NCI-H2081 treated with DMSO at 0.1 percent for 48 hours (cell line): ENCODE measurements at places on chromosomes 3 and 15.

DNA sequence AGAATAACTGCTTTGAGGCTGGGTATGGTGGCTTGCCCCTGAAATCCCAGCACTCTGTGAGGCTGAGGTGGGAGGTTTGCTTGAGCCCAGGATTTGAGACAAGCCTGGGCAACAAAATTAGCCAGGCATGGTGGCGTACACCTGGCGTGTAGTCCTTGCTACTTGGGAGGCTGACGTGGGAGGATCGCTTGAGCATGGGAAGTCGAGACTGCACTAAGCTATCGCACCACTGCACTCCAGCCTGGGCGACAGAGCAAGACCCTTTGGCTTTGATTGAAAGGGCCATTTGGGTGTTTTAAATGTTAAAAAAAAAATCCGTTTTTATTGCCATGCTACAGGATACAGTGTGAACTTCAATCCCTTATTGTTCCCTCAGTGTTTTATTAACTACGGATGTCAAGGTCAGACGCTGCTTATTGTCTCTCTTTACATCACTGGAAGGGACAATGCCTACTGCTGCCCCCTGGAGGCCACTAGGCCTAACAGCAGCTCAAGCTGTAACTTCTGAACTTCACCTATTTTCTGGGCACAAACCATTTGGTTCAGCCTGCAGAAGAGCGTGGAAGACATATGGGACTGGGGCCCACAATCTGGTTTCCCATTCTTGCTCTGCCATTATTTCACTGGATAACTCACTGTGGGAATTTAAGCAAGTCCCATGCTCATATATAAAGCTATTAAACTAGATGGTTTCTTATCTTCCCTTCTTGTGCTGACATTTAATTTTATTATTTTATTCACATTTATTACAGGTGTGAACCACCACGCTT is 15.3 kb upstream of the IREB2 start:
- peak; percentile 16 for DNase-seq

GRCh38 chr3:107543666-107544065 is 20.9 kb downstream of the BBX start:
- no peak for DNase-seq

DNA sequence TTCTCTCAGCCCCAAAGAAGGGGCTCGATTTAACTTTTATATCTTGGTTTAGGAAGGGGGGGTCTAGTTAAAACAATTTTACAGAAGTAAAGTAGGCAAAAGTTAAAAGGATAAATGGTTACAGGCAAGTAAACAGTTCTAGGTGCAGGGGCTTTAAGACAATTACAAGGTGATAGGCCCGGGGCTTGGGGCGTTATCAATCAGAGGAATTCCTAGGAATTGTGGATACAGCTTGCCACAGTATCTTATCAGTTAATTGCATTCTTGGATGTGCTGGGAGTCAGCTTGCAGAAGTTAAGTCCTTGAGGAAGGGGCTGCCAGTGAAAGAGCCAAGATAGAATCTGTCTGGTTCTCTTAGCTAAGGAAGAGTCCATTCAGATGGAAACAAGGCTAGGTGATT is 52.7 kb downstream of the NSMCE3 start:
- no peak for DNase-seq

- DNase-seq, result no peak
These were observed 38.8 kb downstream of the CRTAP start for GRCh38 chr3:33152363-33153360.

DNA sequence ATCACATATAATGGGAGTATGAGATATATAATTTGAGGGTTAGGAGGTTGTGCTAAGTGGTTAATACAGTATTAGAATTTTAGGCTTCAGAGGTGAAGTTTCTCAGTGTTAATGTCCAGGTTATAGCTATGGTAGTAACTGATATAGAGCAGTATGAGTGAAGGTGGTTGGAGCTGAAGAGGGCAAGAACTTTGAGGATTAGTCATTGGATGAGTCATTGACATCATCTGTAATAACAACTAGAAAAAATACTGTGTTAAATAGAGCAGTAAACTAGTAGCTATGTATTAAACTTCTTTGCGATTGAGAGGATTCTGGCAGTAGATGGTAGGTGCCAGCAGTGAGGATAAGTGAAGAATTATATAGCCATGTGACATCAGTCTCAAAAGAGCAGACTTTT is 47.5 kb upstream of the EIF3J start:
- DNase-seq, result no peak

- DNase-seq, result no peak
These were observed 931.7 kb downstream of the MCTP2 start for GRCh38 chr15:95162967-95163531.

GRCh38 chr3:139222100-139222657 is 121.6 kb upstream of the MRPS22 start:
- no peak for DNase-seq

- no peak for DNase-seq
These were observed 173.1 kb downstream of the FHIT start for GRCh38 chr3:61078048-61078752.

GRCh38 chr3:39122813-39123212 is 15.3 kb downstream of the TTC21A start:
- DNase-seq, result no peak

- DNase-seq, result no peak
These were observed 1036.6 kb downstream of the NTRK3 start for GRCh38 chr15:87219650-87220615.

GRCh38 chr15:29857221-29857789 is 35.0 kb upstream of the TJP1 start:
- DNase-seq, result no peak

- no peak for DNase-seq
These were observed 28.2 kb downstream of the ZNF662 start for GRCh38 chr3:42934111-42934510.

DNA sequence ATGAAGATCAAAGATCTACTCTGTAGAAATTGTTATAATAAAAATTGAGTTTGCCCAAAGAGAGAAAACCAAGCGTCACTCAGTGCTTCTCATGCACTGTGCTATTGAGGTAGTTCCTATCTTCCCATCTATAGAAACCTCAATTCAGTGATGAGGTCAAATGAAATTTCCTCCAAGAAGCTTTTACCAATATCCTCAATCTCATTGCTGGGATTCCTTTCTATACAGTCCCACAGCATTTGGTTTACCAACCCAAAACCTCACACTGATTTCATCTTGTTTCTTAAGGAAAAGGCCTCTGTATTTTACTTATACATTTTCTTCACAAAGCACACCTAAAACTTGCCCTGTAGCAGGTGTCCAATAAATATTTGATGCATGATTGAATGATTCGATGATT is 147.2 kb downstream of the ALCAM start:
- DNase-seq, result no peak

- DNase-seq, result no peak
These were observed 228.8 kb upstream of the LYSMD4 start for GRCh38 chr15:99962006-99962561.

DNA sequence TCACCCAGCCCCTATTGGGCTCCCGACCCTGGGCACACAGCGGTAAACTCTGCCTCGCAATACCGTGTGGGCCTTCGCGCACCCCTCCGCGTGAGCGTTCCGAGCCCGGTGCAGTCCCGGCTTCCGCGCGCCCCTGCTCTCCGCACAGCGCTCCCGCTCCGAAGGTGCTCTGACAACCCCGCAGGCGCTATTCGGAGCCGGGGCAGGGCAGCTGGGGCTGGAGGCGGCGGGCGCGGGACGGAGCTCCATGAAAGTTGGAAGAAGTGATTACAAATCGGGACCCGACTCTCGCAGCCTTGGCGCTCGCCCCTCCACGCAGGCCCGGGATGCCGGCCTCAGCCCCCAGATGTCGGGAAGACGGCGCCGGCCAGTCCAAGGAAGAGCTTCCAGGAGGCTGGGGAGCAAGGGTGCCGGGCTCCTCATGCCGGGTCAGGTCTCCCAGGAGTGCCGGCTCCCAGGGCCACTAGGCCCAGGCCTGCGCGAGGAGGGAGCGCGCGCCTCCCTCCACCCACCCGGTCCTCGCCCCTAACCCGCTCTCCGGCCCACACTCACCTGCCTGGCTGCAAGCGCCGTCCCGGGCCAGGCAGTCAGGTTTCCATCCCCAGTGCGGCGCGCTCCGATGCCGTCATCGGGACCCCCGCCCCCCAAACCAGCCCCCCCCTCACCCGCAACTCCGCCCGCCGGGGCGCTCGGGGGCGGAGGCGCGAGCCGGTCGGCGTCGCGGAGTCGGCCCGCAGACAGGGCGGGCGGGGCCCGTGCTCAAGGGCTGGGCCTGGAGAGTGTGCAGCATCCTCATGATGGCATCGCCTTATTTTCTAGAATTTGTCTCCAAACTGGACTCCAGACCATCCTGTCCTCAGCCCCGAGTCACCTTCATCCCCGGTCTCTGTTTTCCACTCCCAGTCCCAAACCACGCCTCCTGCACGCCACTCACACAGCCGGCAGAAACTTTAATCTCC is at the start of gene KIF7:
KIF7 (minus strand) TSS at position 621 of the 959 bp plus-strand sequence. CDS start 2,537 bp downstream, outside the sequence.
- DNase-seq, result no peak

GRCh38 chr3:73148206-73148605 is 86.7 kb downstream of the EBLN2 start:
- DNase-seq, result no peak

DNA sequence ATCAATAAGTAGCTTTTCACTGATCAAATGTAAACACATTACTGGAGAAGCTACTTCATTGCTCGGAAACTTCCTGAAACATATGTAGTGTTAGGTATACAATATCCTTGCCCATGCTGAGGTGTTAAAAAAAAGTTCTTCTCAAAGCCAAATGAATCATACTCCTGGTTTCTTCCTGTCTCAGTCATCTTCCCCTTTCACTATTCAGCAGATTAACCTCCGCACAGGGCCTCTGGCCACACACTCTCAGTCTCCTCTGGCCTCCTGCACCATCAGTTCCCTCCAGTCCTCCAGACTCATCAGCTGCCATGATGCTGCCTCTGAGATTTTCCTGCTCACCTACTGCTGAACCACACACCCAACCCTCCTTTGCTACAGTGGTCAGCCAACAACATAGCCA is 70.5 kb upstream of the BOC start:
- no peak for DNase-seq

DNA sequence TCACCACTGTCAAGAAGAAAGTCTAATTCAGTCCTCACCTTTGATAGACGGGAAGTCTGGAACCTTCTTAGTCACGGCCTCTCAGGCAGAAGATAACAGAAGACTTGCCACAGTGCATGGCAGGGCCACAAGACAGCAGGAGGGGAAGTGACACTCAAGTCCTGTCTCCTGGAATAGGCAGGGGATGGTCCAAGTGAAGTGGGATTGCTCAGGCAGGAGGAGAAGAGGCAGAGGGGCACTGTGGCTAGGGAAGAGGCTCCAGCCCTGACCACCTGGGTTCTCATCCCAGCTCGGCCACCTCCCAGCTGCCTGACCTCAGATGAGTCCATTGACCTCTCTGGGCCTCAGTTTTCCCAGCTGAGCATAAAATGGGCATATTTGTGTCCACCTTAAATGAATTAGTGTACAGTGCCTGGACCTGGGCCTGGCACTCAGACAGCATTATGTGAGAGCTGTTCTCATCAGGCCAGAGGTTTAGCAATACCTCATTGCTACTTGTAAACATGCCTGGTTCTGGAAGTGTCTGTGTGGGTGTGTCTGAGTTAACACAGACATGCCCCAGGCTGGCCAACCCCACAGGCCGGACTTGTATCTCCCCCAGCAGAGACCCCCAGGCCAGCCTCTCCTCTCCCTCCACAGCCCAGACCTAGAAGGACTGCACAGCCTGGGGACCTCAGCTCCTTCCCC is 11.5 kb upstream of the PCSK6 start:
- no peak for DNase-seq

DNA sequence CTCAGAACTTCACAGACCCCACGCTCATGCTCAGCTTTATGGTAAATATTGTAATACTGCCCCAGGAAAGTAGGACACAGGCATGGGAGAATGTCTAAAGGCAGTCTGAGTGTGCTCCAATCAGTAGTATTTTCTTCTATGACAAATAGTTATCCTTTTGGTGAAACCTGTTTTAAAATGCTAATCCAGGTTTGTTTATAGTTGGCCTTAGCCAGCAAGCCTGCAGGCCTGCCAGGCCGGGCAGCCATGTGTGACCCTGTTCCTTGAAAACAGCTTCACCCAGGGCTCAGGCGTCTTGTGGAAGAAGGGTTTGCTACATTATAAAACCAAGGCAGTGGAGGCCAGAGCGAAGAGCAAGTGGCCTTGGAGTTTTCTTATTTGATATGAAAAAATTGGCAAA is 104.7 kb downstream of the SEMA6D start:
- no peak for DNase-seq

GRCh38 chr3:134052370-134052769 is 22.6 kb upstream of the SLCO2A1 start:
- DNase-seq, result no peak

DNA sequence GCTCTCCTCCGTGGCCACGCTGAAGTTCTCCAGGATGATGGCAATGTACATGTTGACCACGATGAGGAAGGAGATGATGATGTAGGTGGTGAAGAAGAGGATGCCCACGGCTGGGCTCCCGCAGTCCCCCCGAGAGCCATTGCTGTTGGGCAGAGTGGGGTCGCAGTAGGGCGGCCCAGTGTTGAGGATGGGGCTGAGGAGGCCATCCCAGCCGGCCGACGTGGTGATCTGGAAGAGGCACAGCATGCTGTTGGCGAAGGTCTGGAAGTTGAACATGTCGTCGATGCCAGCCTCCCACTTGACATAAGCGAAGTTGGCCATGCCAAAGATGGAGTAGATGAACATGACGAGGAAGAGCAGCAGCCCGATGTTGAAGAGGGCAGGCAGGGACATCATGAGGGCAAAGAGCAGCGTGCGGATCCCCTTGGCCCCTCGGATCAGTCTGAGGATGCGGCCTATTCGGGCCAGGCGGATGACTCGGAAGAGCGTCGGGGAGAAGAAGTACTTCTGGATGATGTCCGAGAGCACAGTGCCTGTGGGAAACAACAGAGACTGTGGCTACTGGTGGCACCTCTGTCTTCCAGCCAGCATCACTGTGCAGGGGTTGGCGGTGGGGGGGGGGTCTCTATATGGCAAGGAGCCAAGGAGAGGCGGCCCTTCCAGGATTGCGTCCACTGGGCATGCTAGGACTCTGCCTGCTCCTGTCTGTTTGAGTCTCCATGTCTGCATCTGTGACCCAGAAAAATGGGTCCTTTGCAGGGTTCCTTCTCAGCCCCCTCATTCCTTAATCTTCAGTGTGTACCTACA is 55.1 kb downstream of the EXOG start:
- no peak for DNase-seq

DNA sequence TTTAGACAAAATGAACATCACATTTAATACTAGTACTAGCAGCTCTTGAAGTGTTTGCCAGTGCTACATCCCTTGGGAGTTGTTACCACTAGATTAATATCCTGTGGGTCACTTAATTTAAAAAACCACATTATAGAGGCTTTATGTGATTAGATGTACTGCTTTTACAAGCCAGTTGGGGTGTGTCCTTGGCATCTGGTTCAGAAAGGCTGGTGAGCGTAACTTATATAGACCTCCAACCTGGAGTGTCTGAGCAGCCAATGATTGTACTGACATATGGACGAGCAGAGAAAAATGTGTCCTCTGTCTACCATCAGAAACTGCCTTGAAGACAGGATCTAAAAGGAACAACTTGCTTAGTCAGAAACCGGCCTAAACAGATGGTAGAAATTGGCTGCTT is 306.2 kb upstream of the ATP11B start:
- DNase-seq, result peak; percentile 9

- no peak for DNase-seq
These were observed 18.7 kb upstream of the PDE8A start for GRCh38 chr15:84962955-84963354.

- DNase-seq, result no peak
These were observed 85.9 kb upstream of the PRR23C start for GRCh38 chr3:139130390-139131140.

GRCh38 chr15:95303713-95304112 is 1026.8 kb upstream of the NR2F2 start:
- no peak for DNase-seq

GRCh38 chr3:127865941-127866340 is 43.6 kb upstream of the MGLL start:
- DNase-seq, result no peak
